ENCODE measurements at places on chromosomes 5 and 9. TPM values are rescaled to one million over a fixed set of nuclear protein-coding genes. Genes with fewer than 3 reads are reported as not detected.

Gene TMEM215
- not detected for polyA plus RNA-seq

Gene FOXE1
- polyA plus RNA-seq: not detected

GRCh38 chr9:112535301-112535700, 48.7 kb downstream of the KIAA1958 start:
- no peak for DNase-seq

GRCh38 chr9:131329241-131329641, 39.7 kb downstream of the PLPP7 start:
- DNase-seq: no peak

DNA sequence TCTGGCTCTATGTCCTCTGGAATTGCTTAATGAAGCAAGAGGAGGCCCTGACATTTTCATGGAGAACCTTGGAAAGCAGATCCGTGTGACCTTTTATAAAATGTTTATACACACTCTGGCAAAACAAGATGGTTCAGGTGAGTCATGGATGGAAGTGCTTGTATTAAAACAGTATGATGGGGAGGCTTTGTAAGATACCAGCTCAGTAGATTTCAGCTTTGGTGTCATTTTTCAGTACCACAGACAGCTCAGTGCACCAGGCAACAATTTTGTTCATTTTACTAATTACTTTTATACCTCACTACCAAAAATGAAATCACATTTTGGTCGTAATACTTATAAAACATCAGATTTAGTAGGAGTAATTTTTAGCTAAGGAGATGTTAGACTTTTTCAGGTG, 5.2 kb downstream of the KCNN2 start:
- no peak for DNase-seq

GRCh38 chr9:13278368-13279246, 885 bp downstream of the MPDZ start:
- DNase-seq: no peak

DNA sequence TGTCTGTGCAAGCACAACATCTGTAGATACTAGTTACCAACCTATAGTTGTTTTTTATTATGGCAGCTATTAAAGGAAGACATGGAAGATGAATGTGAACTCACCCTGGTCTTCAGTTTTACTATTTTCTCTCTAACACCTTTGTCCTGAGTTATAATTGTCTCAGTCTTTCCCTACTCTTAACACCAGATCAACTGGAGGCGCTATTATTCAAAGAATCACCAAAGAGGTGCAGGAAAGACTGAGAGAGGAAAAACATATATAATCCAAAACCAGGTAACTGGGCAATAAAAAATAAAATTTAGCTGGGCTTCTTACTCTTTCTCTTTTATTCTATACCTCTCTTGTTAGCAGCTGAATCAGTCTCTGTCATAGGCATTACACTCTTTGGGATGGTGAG, 134.2 kb upstream of the C6 start:
- no peak for DNase-seq

All from GM12878 (cell line).